Cortex of kidney (tissue), 1 donor: ENCODE measurements at places on chromosomes 7 and 10.

GRCh38 chr7:158534598-158534997, 53.0 kb downstream of the PTPRN2 start:
- DNase-seq, result no peak

DNA sequence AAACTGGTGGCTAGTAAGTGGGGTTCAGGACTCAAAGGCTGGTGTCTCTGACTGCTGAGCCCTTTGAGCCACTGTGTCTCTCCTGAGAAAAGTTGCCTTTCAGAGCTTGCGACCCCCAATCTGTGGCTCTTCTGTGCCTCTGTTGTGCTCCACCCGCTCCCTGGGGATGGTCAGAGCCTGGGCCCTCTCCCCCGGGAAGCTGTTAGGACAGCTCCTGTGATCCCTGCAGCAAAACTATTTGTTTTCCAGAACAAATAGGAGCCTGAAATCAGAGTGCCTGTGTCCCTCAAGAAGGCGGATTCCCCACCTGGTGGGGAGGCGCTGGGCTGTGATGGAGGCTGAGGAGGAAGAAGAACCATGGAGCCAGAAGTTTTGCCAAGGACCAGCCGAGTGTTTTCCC, 56.4 kb upstream of the MXI1 start:
- no peak for DNase-seq

- no peak for DNase-seq
Observed at GRCh38 chr7:70298780-70299471, 700.7 kb downstream of the AUTS2 start.

- no peak for DNase-seq
Observed at GRCh38 chr7:48528646-48529045, 357.4 kb downstream of the ABCA13 start.

- no peak for DNase-seq
Observed at GRCh38 chr7:24830440-24831050, 73.3 kb upstream of the GSDME start.

DNA sequence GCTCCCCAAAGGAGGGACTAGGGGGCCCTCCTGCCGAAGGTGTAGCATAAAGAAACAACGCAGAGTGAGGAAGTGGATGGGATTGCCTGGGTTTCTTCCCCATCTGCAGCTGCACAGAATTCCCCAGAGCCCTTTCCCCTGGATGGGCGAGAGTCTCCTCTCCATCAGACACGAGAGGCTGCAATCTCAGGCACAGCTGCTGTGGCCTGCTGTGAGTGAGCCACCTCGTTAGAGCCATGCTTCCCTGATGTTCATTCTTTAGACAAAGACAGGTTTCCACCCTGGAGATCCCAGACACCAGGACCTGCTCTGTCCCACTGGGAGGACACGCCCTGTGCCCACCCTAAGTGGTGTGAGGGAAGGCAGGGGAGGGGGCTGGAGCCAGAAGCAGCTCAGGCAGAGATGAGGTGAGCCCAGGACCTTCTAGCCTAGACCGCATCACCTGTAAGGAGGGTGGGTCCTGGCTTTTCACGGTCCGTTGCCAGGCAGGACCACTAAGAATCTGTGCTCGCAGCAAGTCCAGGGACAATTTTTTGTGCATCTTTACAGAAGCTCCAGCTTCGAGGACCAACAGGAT, 268.6 kb upstream of the TCERG1L start:
- no peak for DNase-seq

GRCh38 chr10:3195286-3195685, 22.7 kb upstream of the PITRM1 start:
- DNase-seq, result no peak

DNA sequence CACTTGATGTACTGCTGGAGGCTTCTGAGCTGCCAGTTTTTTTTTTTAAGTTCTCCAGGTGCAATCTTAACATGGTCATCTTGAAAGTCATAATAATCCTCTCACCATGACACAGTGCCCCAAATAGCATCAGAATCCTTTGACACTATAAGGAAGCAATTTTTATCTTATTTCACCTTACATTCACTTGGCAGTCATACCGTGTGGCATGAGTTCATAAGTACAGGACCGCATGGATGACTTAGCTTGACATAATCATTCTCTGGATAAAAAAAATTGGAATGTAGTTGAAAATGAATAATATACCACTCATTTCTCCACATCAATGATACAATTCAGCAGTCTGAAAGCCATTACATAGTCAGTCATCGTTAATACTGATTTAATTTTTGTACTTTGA, 25.6 kb upstream of the TMEM196 start:
- no peak for DNase-seq

GRCh38 chr7:134787720-134788119, 8.3 kb downstream of the CALD1 start:
- no peak for DNase-seq

- DNase-seq, result no peak
Observed at GRCh38 chr10:29811751-29812427, 177.1 kb upstream of the SVIL start.

GRCh38 chr10:15140698-15141097, 27.8 kb downstream of the NMT2 start:
- no peak for DNase-seq

GRCh38 chr10:51203359-51203758, 129.1 kb downstream of the PRKG1 start:
- no peak for DNase-seq

DNA sequence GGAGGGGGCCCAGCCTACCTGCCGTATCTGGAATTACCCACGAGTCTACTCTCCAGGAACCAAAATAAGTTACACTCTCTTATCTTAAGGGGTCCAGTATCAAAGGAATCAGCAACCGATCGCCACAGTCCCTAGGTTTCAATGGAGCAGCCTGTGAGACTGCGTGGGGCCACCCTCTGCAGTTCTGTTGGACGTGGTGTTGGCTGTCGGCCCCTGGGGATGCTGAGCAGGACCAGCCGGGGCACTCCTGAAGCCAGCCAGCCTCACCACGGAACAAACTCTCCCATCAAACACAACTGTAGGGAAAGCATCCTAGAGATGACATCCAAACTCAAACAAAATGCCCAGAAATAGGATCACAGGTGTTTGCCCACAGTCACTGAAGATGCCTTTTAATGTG, 25.5 kb upstream of the ABLIM1 start:
- DNase-seq, result no peak

DNA sequence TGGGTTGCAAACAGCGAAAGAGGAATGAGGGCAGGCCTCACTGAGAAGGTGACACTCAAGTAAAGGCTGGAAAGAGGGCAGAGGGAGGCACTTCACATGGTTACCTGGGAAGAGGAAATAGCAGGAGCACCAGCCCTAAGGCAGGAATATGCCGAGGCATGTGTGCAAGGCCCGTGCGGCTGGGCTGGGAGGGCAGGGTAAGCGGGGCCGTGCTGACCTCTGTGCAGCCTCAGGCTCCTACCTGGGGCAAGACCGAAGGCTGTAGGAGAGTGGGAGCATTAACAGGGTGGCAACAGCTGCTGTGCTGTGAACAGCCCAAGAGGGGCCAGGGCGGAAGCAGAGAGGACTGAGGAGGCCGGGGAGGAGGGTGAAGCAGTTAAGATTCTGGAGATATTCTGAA, 24.0 kb upstream of the SH3PXD2A start:
- DNase-seq, result no peak

DNA sequence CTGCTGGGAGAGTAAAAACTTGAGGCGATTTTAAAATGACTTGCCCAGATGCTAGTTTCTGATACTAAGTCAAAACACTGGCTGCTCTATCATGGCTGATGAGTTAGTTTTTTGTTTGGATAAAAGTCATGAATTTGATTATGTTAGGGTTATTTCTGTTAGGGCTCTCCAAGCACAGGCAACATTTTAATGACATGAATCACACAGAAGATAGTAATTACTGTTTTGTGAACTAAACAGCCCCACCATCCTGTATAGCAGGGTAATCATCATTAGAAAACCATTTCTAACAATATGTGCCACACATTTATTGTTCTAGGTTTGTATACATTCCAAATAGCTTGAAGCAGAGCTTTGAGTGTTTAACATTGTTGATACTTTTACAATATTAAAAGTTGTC, 750.3 kb downstream of the ANKRD7 start:
- DNase-seq, result no peak

GRCh38 chr7:45401851-45402250, 172.3 kb upstream of the ADCY1 start:
- DNase-seq, result no peak

DNA sequence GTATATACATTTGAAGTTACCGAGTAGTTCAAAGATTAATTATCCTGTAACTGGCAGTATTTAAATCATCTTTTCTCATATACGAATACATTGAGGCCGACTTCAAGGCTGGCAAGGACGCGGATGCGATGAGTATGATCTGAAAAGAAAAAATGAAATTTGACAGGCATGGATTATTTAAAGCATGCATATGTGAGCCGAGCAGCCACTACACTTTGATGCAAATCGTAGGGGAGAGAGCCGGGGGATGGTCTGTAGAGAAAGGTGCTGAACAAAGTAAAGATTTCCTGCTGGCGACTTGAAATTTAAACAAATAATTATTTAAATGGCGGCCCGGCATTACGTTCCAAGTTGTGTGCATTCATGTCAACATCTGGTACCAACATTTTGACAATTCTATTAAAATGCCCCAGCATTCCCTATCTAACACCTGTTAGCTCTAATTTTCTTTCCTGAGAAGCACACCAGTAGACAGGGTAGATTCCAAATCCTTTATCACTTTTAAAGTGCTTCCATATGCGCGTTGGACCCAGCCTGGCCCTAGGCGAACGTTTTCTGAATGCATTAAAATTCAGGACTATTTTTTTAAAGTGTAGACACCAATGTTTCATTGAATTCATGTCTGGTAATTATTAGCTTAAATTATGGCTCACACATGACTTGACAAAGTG, 188.7 kb downstream of the EMX2 start:
- no peak for DNase-seq

GRCh38 chr7:115516341-115516740, 514.2 kb downstream of the TFEC start:
- no peak for DNase-seq

- no peak for DNase-seq
Observed at GRCh38 chr7:98360221-98361130, 40.4 kb downstream of the BAIAP2L1 start.

GRCh38 chr7:69703099-69703498, 104.8 kb downstream of the AUTS2 start:
- no peak for DNase-seq
